NCI-H187 (cell line): ENCODE measurements at places on chromosomes 6 and 20.

DNA sequence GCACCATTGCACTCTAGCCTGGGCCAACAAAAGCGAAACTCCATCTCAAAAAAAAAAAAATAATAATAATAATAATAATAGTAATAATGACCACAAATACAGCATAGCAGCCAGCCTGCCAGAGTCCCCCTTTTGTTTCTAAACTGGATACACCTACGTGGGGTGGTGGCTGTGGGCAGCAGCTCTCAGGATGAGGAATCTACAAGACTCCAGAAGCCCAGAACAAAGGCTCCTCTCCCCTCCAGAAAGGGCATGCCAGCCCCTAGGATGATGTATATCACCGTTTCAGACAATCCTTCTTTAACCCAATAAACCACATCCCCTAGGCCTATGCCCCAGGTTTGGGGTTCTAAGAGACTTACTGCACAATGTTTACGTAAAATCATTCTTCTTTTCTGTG, 155.9 kb downstream of the QRSL1 start:
- DNase-seq: no peak

- DNase-seq: no peak
Measured at GRCh38 chr20:62900052-62900691, 26.1 kb downstream of the DIDO1 start.

DNA sequence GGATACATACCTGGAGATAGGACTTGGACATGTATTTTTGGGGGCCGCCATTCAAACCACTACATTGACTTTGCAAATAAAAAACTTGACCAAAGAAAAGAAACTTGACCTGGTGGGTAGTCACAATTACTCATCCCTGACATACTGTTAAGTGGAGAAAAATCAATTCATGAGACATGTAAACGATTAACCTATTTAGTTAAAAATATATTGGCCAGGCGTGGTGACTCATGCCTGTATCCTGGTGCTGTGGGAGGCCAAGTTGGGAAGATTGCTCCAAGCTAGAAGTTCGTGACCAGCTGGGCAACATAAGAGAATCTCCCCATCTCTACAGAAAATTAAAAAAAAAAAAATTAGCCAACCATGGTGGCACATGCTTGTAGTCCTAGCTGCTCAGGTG, 2.5 kb upstream of the SRSF12 start:
- no peak for DNase-seq

DNA sequence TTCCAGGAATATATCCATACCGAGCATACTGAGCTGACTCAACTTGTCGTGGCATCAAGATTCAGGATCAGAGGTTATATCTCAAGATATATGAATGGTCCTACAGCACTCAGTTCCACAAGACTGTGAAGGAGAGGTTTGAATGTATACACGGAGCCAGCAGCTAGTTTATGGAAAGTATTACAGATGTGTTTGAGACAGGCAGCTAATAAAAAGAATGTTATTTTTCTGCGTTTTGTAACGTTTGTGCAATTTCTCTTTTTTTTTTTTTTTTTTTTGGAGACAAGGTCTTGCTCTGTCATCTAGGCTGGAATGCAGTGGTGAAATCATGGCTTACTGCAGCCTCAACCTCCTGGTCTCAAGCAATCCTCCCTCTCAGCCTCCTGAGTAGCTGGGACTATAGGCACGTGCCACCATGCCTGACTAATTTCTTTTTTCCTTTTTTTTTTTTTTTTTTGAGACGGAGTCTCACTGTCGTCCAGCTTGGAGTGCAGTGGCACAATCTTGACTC, 3.4 kb upstream of the FAM110A start:
- no peak for DNase-seq

- no peak for DNase-seq
Measured at GRCh38 chr20:37346535-37347346, 801 bp downstream of the SRC start.

- DNase-seq: no peak
Measured at GRCh38 chr6:35635601-35636597, 52.8 kb downstream of the FKBP5 start.

GRCh38 chr6:118725944-118726343, 74.6 kb upstream of the CEP85L start:
- DNase-seq: no peak

- no peak for DNase-seq
Measured at GRCh38 chr6:5695260-5696245, 311.2 kb downstream of the NRN1 start.

DNA sequence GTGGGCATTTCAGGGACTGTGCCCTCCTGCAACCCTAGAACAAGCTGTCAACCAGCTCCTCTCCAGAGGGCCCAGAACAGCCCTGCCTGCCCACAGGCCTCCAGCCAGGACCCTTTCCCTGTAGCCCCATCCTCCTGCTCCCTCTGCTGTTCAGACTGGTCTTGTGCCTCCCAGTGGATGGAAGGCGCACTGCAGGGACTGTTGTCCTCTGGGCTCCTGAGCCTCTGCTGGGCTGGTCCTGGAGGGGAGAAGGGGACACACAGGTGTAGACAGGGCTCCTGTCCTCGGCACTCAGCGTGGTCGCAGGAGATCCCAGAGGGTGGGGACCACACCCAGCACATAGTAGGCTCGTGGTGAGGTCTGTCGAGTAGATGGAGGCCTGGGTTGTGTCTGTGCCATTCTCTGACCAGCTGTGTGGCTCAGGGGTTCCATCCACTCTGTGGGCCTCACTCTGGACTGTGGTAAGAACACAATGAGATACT, 11.5 kb downstream of the ITPR3 start:
- no peak for DNase-seq

- no peak for DNase-seq
Measured at GRCh38 chr6:95231416-95231815, 345.9 kb upstream of the MANEA start.
